Stimulated activated CD4-positive, alpha-beta T cell treated with anti-CD3 and anti-CD28 coated beads, TNF-alpha, amount 100 ng/mL, for 1 hour (primary cell): ENCODE measurements at places on chromosomes 2 and 18.

- no peak for DNase-seq
Observed at GRCh38 chr2:239300242-239300641, 100.6 kb downstream of the HDAC4 start.

GRCh38 chr2:96258166-96259022 lies 7.4 kb downstream of the TMEM127 start:
- no peak for DNase-seq

DNA sequence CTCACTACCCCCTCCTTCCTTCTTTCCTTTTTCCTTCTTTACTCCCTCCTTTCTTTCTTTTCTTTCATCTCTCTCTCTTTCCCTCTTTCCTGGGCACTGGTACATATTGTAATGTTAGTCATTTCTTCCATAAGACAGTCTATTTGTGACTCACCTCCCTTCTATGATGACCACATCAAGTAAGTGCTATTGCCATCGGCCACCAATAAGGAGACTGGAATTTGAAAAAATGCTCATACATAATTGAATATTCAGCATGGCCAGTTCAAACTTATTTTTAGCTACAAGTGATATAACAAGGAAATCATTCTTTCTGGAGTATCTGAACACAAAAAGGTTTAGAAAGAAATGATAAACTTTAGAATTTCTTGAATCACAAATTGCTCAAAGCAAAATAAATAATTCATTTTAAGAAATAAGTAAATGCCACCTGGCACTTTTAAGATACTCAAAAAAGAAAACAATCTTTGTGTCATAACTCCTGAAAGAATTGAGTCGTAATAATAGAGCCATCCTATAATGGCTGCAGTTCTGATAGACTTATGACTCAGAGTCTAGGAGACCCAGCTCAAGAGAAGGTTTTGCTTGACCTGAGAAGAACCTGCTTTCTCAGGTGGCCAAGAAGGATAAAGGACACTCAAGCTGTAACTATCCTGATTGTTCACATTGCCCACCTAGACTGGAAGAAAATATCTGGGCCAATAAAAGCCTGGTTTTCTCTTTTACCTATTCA lies 51.6 kb upstream of the CCBE1 start:
- no peak for DNase-seq

DNA sequence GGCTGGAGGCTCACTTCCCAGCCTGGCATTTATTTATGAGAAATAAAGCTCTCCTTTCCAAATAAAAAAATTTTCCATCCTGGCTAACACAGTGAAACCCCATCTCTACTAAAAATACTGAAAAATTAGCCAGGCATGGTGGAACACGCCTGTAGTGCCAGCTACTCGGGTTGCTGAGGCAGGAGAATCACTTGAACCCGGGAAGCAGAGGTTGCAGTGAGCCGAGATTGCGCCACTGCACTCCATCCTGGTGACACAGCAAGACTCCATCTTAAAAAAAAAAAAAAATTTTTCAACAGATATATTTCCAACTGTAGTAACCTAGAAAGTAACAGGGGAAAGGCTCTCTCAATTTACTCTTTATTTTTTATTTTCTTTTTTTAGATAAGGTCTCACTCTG lies 6.1 kb upstream of the PCBP1 start:
- no peak for DNase-seq

DNA sequence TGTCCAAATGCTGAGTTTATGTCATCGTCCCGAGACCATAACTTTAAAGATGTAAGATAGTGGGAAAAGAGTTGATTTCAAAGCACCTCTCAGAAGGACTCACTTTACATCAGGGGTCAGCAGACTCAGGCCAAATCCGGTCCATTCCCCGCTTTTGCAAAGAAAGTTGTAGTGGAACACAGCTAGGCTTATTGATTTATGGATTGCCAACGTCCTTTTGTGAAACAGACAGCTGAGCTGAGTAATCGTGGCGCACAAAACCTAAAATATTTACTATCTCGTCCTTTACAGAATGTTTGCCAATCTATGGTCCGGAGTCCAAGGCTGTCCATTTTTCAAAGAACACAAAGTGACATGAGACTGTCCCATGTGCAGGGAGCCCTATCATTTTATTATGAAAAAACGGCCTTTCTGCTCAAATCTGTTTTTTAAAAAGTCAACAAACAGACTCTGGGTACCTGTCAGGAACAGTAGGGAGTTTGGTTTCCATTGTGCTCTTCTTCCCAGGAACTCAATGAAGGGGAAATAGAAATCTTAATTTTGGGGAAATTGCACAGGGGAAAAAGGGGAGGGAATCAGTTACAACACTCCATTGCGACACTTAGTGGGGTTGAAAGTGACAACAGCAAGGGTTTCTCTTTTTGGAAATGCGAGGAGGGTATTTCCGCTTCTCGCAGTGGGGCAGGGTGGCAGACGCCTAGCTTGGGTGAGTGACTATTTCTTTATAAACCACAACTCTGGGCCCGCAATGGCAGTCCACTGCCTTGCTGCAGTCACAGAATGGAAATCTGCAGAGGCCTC lies at the start of gene IL1RN:
IL1RN (plus strand) TSS at position 754 of the 801 bp plus-strand sequence; CDS start at position 781, 27 bp downstream.
- DNase-seq = no peak

GRCh38 chr2:62335612-62336011 lies 139.7 kb downstream of the B3GNT2 start:
- no peak for DNase-seq

- no peak for DNase-seq
Observed at GRCh38 chr2:237538001-237538720, 28.2 kb upstream of the PRLH start.

GRCh38 chr2:235849489-235849888 lies 318.7 kb downstream of the GBX2 start:
- no peak for DNase-seq

GRCh38 chr2:199851883-199852282 lies 891 bp upstream of the FTCDNL1 start:
- DNase-seq = no peak

- DNase-seq = no peak
Observed at GRCh38 chr18:31738460-31739407, 21.9 kb downstream of the SLC25A52 start.

- no peak for DNase-seq
Observed at GRCh38 chr18:49142216-49142615, 191.5 kb upstream of the SMAD7 start.

- no peak for DNase-seq
Observed at GRCh38 chr2:234257859-234258561, 207.5 kb downstream of the SPP2 start.

- DNase-seq = no peak
Observed at GRCh38 chr2:113064898-113065297, 2.9 kb upstream of the IL1F10 start.

DNA sequence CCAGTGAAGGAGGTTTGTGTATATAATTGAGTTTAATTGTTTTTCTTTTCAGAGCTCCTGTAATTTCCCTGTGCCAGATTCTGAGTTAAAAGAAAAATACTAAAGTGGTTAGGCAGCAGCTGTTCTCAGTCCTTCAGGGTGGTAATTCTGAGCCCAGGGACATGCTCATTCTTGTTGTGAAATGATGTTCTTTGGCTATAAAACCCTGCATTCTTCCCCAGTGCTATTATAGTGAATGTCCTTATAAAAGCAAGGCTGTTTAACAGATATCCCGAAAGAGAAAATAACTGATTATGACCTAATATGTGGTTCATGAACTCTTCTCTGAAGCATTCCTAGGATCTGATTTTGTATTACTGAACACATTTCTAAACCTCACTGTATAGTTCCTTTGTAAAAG lies 34.0 kb downstream of the ADAM23 start:
- DNase-seq = no peak

DNA sequence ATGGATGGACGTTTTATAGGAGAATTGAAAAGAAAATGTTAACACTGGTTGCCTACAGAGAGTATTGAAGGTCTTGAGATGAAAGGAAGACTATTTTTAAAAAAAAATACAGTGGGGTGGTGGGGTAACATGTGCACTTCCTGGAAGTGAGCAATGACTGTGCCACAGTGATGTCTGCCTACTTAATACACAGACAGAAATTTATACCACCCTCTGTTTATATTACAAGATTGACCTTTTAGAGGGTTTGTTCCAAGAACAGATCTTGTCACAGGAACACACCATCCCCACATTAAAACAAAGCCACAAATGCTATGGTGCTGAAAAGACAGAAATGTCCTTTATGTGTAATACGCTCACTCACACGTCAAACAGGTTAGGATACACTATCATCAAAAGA lies 87.6 kb downstream of the THADA start:
- no peak for DNase-seq

- DNase-seq = no peak
Observed at GRCh38 chr2:229050133-229050532, 221.0 kb downstream of the PID1 start.

GRCh38 chr18:31648966-31649429 lies 35.4 kb downstream of the B4GALT6 start:
- no peak for DNase-seq

DNA sequence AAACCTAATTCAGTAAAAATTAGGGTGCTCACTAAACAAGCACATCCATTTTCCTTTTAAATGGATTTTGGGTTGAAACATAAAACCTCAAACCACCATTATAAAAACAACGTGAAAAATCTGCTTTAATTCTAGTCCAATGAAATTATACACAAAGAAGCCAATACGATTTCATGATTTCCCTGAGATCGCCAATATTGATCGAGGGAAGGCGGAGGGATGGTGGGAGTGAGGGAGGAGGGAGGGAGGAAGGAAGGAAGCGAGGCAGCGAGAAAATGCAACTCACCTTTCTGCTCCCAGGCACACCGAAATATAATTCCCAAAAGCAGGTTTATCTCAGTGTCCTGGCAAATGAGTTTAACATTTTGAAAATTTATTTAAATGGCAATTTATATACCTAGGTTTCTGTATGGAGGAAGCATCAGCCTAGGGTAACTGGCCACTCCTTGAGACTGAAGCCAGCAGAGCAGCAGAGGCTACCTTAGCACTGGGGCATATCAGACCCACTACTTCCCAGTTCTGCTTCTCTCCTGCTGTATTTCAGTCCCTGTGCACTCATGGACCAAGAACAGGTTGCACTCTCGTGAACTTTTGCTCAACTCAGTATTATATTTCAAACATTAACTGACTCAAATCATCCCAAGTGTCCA lies 2.3 kb upstream of the ONECUT2 start:
- DNase-seq = no peak

- no peak for DNase-seq
Observed at GRCh38 chr2:160328811-160329527, 128.9 kb upstream of the ITGB6 start.

DNA sequence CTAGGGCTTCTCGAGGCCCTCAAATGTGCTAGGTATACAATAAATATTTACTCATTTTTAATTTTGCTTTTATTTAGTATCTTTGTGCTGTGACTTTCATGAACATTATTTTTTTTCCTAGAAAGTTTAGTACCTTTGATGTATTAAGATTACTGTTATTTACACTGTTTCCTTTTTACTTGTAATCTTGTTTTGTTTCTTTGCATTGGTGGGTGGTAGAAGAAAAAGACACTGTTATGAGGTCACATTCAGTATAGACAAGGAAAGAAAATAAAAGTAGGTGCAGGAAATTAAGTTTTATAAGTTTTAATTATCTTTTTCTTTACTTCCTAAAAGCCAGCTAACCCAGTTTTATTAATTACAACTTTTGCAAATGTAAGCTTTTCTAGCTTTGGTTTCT lies 23.0 kb downstream of the MALT1 start:
- DNase-seq = no peak

- DNase-seq = no peak
Observed at GRCh38 chr2:74347742-74348141, 4.5 kb upstream of the SLC4A5 start.

- no peak for DNase-seq
Observed at GRCh38 chr2:85009019-85009618, 38.2 kb downstream of the KCMF1 start.

GRCh38 chr18:32550963-32551362 lies 80.3 kb upstream of the GAREM1 start:
- DNase-seq = no peak

DNA sequence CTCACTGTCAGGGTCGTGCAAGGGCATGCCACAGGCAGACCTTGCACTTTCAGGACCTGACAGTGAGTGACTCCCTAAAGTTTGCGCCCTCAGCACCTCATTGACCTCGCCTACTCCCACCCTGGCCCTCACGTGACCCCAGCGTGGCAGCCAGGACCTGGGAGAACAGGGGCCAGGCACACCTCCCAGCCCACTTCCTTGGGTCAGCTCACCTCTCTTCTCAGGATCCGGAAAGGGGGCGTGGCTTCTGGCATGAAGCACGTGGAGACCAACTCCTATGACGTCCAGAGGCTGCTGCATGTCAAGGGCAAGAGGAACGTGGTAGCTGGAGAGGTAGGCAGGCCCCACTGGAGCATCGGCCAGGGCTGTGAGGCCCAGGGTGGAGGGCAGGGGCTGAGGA lies 8.8 kb downstream of the VIL1 start:
- DNase-seq = no peak

DNA sequence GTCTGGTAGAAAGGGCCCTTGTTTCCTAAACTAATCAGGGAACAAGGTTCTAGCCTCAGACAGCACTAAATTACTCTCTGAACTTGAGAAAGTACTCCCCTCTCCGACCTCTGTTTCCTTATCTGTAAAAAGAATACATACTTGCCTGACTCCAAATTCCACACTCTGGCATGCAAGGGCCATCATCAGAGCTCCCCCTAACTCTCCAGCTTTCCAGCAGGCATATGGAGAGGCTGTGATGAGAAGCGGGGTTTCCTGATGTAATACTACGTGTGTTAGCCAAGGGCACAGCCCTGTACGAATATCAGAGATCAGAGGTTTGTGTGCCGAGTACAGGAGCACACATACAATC lies 1.8 kb upstream of the EVA1A start:
- DNase-seq = no peak

DNA sequence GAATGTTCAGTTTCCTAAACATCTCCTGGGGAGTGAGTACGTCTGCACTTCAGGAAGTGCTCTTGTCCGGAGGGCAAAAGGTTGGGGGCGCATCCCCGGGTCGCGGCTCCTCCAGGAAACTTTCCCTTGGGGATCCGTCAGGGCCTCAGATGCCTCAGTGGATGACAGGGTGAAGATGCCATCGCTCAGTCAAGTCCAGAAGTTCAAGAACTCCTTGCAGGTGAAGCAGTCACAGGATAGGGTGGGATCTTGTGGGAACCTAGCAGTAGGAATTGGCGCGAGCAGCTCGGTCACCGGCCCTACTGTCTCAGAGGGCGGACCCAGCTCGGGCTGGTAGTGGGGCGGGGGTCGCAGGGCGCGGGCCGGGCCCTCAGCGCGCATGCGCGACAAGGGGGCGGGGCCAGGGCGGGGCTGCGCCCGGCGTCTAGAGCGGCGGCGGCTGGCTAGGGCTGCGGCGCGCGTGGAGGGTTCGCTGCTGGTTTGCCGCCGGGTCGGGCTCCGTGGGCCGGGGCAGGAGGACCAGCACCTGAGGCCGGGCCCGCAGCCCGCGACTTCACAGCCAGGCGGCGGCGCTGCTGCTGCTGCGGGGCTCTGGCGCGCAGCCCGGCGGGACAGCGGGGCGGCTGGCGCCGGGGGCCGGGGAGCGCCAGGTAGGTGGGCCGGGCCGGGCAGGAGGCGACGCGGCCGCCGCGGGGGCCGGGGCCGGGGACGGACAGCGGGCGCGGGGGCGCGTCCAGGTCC lies at the start of gene INPP4A:
INPP4A (plus strand) TSS at position 423 of the 741 bp plus-strand sequence. CDS start 75,191 bp downstream, outside the sequence.
- peak; percentile 73 for DNase-seq

- DNase-seq = no peak
Observed at GRCh38 chr2:241853651-241854341, 4.9 kb downstream of the PDCD1 start.

- DNase-seq = no peak
Observed at GRCh38 chr2:88170472-88170892, 336 bp downstream of the THNSL2 start.

GRCh38 chr2:188663301-188663700 lies 310.9 kb upstream of the COL3A1 start:
- no peak for DNase-seq
